ENCODE measurements at places on chromosomes 1 and 21. TPM values are rescaled to one million over a fixed set of nuclear protein-coding genes. Genes with fewer than 3 reads are reported as not detected.

SON gene
- 362 TPM for total RNA-seq

HHIPL2 gene
- 0.52 TPM for total RNA-seq

SESN2 gene
- 43.6 TPM for total RNA-seq

SPRR1B gene
- not detected for total RNA-seq

LCE3D gene
- total RNA-seq, result not detected

VWA5B1 gene
- total RNA-seq, result 1.0 TPM

KCNT2 gene
- total RNA-seq, result 13.4 TPM

ABCA4 gene
- total RNA-seq, result 0.08 TPM

ADGRB2 gene
- 27.8 TPM for total RNA-seq

TAS1R2 gene
- total RNA-seq, result not detected

DNA sequence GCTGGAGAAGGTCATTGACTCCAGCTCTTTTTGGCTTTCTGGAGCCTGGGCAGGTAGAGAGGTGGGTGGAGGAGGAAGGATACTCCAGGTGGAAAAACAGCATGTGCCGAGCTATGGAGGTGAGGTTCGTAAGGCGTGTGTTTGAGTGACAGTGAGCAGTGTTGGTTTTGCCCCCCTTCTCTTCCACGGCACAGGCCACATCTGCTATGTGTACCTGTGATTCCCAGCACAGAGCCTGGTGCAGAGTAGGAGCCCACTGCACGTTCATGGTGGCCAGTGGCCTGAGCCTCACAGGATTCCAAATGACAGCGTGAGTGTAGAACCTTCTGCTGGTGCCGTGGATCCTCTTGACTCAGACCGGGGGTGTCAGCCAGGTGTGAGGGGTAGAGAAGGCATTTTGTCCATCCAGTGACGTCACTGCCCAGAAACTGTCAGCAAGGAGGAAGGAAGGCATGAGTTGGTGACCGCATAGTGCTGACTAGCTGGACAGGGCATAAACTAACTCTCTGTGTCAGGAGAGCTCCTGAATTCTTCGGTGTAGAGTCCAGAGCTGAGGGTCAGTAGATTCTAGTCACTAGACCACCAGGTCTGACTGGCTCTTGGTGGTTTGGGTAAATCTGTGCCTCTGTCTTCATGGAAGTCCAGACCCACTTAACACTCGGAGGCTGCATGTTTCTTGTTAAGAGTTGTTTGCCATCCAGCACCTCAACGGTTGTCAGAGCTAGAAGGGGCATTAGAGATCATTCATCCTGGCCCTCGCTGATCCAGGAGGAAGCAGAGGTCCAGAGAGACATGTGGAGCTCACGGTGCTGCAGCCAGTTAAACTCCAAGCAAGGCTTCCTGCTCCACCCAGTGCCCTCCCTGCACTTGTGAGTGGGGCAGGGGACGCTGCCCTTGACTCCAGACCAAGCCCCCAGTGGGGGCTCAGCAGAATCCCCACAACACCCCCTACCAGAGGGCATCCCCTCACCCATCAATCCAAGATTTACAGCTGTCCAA lies 3.8 kb downstream of the QSOX1 start:
- no peak for DNase-seq

DNA sequence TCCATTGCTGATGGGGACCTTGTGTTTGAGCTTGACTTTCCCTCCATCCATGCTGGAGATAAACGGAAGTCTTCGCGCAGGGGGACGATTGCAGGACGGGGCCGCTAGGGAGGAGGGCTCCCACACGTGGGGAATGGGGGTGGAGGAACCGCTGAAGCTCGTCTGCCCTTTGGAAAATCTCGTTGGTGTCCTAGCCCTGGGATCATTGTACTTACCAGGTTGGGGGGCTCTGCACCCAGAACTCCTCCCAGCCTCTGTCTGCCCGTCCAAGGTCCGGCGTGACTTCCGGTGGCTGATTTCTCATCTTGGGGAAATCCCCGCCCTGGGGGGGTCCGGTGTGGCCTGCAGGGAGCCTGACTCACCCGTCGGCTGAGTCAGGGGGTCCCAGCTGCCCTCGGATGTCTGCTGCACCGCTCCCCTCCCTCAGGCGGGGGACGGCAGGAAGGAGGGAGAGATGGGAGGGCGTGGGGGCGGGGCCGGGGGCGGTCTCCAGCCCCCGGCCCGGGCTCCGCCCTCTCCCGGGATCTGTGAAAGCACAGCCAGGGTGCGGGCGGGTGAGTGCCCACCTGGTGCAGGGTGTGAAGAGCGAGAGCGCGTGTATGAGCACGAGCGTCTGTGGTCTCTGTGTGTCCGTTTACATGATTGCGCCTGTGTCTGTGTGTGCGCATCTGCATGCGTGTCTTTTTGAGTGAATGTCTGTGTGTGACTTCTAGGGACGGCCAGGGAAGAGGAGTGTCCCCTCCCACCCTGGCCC lies 35.8 kb downstream of the PIK3CD start:
- peak; percentile 84 for DNase-seq

- no peak for DNase-seq
Measured at GRCh38 chr1:175804561-175804960, 61.2 kb upstream of the TNR start.

GRCh38 chr1:12343823-12344487 lies 114.1 kb downstream of the VPS13D start:
- no peak for DNase-seq

DNA sequence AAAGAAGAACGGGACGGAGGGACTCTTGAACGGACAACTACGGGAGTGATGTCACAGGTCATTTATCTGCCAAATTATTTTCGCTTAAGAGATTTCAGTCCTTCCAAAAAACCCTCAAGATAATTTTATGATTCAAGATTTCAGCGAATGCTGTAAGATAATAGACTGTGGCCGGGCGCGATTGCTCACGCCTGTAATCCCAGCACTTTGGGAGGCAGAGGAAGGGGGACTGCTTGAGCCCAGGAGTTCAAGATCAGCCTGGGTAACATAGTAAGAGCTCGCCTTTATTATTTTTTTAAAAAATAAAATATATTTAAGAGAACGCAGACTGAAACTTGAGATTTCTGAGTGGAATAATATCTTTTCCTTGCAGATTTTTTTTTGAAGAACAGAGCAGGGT lies 609 bp downstream of the RWDD2B start:
- DNase-seq, result no peak

GRCh38 chr1:219066631-219067349 lies 106.9 kb upstream of the LYPLAL1 start:
- DNase-seq, result peak; percentile 33

DNA sequence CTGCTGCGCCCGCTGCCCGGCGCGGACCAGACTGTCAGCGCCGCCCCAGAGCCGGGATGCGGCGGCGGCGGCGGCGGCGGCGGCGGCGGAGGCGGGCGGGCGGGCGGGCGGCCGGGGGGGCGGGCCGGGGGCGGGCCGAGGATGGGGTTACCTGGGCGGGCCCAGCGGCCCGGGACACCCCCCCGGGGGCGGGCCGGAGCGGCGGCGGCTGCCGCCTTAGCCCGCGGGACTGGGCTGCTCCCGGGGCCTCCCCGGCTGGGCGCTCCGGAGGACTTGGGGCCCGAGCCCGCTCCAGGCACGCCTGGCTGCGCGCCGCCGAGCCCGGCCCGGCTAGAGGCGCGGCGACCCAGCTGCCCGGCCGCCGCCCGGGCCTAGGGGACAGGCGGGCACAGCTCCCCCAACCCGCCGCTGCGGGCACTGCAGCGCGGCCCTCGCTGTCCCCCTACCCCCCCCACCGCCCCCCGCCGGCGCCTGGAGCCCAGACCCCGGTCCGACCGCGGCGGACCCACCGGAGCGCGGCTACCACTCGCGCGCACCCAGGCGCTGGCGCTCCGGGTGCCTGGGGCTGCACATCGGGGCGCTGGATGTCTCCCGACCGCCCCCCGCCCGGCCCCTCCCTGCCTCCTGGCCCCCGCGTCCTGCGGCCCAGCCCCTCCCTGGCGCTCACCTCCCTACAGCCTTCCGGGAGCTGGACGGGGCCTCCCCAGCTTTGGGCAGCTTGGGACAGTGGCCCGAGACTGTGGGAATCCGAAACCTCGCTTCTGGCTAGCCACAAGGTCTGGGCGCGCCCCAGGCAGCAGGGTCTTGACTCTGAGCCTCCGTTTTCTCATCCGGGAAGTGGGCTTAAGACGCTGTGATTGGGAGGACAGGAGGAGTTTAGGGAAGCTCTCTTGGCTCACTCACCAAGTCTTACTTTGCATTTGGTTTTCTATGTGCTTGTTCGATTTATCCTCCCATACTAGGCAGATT lies at the start of gene WNT4:
TSS of gene WNT4 (minus strand) at position 33 of the 969 bp plus-strand sequence. CDS start 175 bp downstream, outside the sequence.
- peak; percentile 79 for DNase-seq

DNA sequence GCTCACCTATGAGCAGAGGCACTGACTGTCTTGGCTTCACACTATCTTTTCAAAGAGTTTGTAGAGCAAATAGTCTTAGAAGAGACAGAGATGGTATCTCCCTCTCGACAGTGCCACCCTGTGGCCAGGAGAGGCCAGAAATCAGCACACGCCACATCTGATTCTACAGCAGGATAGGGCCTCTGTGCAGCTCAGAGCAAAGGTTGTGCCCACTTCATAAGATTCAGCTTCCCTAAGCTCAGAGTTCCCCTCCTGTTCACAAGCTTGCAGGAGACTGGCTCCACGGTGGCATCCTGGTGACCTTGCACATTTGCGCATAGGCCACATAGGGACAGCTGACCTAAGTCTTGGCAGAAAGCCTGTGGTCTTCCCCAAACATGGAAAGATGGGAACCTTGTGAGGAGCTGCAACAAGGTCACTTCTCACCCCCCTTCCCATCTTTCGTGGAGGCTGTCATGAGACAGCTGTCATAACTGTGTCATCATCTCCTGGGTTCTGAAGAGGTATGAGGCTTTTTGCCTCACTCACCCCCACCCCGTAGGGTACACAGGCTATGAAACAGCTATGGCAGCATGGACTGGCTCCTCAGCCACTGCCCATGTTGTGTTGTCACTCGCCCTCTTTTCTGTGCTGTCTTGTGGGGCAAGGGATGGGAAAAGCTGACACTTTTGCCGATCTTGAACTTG lies 3.0 kb downstream of the ITLN2 start:
- peak; percentile 85 for DNase-seq

GRCh38 chr21:18334066-18334465 lies 69.5 kb downstream of the TMPRSS15 start:
- DNase-seq, result no peak

DNA sequence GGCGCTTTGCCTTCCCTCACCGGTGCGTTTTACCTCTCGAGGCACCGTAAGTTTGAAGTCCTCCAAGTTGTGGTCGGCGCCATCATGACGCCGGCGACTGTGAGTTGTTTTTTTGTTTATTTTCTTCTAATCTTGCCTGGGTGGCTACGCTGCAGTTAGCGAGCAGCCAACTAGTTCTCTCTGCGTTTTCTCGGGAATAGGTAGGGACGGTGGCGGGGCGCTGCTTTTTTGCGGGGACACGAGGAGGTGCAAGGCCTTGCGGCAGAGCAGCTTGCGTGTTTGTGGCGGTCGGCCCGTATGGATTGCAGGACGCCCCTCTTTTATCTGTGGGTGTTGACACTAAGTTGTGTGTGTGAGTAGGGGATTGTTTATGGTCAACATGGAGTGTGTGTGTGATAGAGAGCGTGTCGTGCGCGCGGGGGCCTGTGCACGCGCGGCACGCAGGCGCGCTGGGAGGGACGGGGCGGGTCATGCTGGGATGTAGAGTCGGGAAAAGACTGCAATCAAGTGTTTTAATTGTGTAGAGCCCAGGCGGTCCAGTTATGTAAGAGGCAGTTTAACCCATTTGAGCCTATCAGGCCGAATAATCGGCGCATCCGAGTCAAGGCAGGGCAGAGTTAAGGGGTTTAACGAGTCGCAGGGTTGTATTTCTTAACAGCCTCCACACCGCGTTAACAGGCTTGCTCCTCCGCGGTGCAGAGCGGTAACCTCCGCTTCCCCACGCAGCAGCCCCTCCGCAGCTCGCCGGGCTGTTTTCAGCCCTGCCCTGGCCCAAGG lies 1.2 kb upstream of the NEGR1 start:
- DNase-seq, result peak; percentile 54

GRCh38 chr1:52328615-52329014 lies 37.4 kb downstream of the CC2D1B start:
- DNase-seq, result no peak

- DNase-seq, result no peak
Measured at GRCh38 chr1:203526572-203526971, 32.6 kb downstream of the OPTC start.

DNA sequence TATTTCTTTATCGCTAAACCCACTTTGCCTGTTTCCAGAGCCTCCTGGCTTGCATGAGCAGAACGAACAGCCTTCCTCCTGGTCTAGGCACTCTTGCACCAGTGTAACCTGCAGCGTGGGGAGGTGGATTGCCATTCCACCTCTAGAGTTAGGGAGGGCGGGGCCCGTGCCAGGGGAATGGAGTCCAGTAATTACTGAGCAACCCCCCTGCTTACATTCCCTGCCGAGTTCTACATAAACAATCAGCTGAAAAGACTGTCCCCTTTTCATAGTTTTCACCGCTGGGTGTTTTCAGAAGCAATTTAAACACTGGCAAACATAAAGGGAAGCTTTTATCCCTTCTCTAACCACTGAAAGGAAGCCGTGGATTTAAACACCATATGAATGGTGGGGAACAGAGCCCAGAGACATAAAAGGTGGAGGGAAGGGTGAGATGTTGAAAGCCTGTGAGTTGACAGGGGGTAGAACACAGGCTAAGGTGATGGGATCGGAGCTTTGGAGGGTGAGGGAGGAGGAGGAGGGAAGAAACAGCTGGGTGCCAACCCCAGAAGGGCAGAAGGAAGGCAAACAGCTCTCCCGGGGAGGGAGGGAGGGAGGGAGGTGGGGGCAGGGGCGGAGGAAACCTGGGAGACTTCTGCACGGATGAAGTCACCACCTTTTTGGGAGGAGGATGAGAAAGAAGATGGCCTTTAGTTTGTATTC lies 68.0 kb upstream of the WDR26 start:
- DNase-seq, result peak; percentile 53

- no peak for DNase-seq
Measured at GRCh38 chr1:17558541-17558940, 19.0 kb downstream of the ARHGEF10L start.

DNA sequence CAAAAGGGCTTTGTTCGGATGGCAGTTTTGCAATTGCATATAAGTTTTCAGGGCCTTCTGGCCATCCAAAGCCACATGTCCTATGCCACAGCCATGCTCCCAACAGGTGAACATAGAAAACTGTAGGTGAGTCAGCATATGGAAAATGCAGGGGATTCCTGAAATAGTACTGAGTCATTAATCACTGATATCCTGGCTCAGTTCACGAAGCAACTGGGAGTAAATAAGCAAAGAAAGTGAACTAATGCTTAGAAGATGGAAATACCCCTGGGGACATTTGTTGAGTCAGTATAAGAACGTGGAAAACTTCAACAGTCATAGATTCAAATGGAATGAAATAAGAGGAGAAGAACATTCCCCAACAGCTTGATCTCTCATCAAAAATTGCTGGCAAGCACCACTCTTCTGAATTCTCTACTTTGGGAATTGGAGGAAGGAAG lies 148.9 kb upstream of the RUNX1 start:
- no peak for DNase-seq

- no peak for DNase-seq
Measured at GRCh38 chr1:15939181-15940109, 36.5 kb downstream of the ZBTB17 start.

All from GM23338 (cell line).